ENCODE measurements at places on chromosomes 3 and 15.

DNA sequence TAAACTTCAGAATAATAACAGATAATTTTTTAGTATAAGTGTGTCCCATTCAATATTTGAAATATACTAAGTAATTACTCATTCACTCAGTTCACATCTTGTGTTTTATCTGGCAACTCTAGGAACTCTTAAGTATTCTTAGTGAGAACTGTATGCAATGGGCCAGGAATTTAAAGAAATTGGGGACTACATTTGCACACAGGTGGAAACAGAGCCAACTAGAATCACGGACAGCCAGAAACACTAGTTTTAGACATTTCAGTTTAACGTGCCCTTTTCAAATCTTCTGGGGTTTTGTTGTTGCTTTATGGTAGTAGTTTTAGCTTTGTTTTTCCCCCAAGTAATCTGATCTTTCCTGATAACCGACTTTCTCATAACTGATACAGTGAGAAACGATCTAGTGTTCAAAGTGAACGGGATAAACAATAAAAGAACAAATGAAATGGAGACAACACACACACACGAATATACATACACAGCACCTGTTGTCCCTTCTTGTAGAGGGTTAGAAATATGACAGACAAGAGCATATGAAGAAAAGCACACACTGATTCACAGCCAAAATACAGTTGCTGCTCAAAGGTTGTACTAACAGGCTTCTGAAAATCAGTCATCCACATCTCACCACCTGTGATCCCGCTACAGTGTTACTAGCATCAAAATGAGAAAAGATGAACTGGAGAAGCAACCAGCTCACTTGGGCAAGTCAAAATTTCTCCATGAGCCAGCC is 167.0 kb downstream of the FMN1 start:
- DNase-seq, result no peak

- DNase-seq, result no peak
Observed at GRCh38 chr3:50259432-50260026, 9.4 kb upstream of the SEMA3B start.

- no peak for DNase-seq
Observed at GRCh38 chr3:71281280-71281679, 302.2 kb downstream of the FOXP1 start.

GRCh38 chr15:29207758-29208108 is 61.9 kb downstream of the NSMCE3 start:
- no peak for DNase-seq

- no peak for DNase-seq
Observed at GRCh38 chr15:78951841-78952238, 7.0 kb upstream of the CTSH start.

DNA sequence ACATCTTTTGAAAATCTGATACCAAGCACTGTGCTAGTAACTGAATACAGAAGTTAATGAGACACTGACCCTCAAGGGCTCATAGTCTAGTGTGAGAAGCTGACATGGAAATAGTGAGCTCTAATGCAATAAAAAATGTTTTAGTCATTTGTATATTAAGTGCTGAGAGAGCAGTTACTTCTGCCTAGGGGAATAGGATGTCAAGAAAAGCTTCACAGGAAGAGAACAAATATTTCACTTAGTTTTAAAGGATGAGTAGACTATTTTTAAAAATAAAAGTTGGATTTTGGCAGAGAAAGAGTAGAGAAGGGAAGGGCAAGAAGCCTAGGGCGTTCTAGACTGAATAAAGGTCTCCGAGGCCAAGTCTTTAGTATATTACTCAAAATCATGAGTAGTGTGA is 158.4 kb downstream of the ATG7 start:
- DNase-seq, result no peak

DNA sequence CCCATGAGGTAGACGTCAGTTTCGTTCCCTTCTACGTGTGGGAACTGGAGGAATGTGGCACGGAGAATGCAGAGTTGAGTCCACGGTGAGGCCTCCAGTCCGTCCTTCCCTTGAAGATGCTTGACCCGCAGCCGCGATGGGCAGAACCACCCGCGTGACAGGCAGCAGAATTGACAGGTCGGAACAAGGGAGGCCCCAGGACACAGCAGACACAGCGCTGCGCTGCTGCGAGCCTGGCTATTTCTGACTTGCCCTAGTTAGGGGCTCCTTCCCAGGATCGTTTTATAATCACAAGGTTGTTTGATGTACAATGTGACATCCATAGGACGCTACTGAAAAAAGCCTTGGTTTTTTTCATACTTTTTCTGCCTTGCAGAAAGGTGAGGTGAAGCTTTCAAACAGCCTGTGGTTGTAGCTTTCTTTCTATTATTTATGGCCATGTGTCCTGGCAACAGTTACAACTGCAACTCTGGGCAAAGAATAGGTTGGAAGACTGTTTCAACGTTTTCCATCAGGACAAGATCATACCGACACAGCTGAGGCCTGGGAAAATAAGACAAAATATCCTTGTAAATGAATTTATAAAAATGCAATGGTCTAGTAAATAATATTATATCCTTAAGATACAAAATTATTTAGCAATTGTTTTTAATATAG is 9.6 kb upstream of the TMEM41A start:
- no peak for DNase-seq

GRCh38 chr15:72554471-72555425 is 80.6 kb downstream of the ARIH1 start:
- DNase-seq, result peak; percentile 18

GRCh38 chr15:98703126-98703685 is 54.9 kb downstream of the IGF1R start:
- no peak for DNase-seq

DNA sequence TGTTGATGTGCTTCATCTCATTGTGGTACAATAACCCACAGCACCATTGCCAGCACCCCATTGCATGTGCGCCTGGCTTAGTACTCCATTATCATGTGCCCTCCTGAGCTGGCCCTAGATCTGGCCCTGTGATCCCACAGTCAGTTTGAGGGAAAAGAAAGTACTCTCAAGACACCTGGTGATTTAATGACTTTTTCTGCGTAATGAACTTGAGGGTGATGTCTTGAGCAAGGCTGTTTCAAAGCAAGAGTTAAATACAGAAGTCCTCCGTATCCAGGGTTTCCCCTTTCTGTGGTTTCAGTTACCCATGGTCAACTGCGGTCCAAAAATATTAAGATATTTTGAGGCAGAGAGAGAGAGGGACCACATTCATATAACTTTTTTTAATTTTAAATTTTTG is 16.3 kb downstream of the C3orf20 start:
- no peak for DNase-seq

- no peak for DNase-seq
Observed at GRCh38 chr15:64068133-64068532, 21.8 kb upstream of the DAPK2 start.

- no peak for DNase-seq
Observed at GRCh38 chr3:105490045-105490444, 123.3 kb downstream of the ALCAM start.

DNA sequence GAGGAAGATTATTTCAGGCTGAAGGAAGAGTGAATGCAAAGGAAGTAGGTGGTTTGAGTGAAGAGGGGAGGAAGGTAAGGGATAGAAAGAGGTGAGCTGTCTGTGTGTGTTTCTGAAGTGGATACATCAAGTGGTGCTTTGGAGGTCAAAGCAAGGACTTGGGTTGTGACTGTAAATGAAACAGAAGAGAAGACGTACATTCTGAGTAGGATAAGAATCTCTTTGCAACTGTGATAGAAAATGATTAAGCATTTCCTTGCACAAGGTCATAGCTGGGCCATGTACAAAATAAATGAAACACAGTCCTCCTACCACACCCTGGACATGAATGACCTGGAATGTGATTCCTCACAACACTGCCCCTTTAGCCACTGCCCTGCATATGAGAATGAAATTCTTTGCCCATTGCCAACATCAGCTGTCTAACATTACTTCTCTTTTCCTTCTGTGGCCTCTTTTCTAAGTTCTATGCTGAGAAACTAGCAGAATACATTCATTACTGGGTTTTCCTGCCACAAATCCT is 28.3 kb upstream of the MINDY4B start:
- no peak for DNase-seq

GRCh38 chr3:46484911-46485778 is 12.6 kb upstream of the RTP3 start:
- DNase-seq, result no peak

DNA sequence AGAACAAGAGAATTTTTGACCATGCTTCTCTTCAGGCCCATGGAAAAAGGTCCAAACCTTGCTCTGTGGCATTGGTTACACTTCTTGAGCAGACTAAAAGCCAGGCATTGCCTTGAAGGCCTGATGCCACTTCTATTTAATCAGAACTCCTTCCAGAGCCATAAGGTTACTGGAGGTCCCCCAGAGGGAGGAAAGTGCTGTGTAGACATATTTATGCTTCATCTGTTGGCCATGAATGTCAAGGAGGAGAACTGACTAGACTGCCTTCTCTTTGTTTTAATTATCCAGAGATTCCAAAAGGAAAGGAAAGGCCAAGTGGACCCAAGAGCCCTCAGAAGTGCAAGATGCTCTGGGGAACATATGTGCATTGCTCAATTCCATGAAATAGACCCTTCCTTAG is 292.6 kb upstream of the NR2E3 start:
- no peak for DNase-seq

- DNase-seq, result no peak
Observed at GRCh38 chr3:48236531-48236930, 4.4 kb upstream of the ZNF589 start.

- no peak for DNase-seq
Observed at GRCh38 chr3:144141074-144141473, 169.5 kb downstream of the DIPK2A start.

GRCh38 chr3:152623286-152623911 is 211.5 kb upstream of the P2RY1 start:
- no peak for DNase-seq

GRCh38 chr3:10855083-10855870 is 39.2 kb downstream of the SLC6A11 start:
- DNase-seq, result no peak

GRCh38 chr3:98359993-98360675 is 6.5 kb downstream of the OR5K4 start:
- DNase-seq, result no peak
